ENCODE measurements at places on chromosomes 6 and 20.
A peak's percentile ranks its signal among the peaks of the same experiment; 100 is the strongest.

DNA sequence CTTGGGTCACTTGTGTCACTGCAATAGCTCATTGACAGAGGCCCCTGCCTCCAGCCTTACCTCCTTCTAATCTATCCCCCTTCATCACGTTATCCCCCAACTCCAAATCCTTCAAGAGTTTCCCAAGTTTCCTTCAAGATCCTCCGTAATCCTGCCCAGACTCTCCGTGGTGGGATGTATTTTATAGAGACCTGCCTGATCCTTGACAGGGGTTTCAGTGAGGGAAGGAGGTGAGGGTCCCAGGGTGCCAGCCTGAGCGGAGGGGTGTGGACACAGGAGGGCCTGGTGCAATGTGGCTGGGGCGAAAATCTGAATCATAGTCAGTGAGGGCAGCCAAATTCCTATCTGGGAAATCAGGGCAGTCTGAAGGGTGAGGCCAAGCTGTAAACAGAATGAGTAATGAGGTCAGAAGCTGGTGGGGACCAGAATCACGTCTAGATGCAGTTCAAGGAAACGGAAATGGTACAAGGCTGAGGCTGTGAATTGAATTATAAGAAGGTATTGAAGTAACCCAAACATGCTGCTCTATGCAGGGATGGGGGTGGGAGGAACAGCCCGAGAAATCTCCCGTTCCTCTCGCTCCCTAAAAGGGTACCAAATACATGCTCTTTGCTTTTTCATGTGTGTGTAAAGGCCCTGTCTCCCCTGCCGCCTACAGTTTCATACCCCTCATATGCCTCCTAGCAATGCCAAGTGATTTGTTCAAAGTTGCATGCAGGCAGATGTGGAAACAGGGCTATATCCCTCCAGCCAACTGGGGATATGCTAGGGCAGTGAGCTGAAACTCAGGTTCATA lies 35.4 kb upstream of the PIM1 start:
- no peaks in the 10 kb centered on the region for H3K27me3 ChIP-seq
- H3K27ac ChIP-seq, result no peak overlapping the region
- H3K4me1 ChIP-seq, result peaks cover 6% of the 10 kb centered on the region
- H3K36me3 ChIP-seq, result no peaks in the 10 kb centered on the region

- H3K4me3 ChIP-seq, result peak overlapping the region; percentile 34
- H3K27ac ChIP-seq, result peak overlapping the region; percentile 95
- H3K4me1 ChIP-seq, result peaks cover 49% of the 10 kb centered on the region
Observed at GRCh38 chr6:2865694-2866151, 24.1 kb upstream of the SERPINB1 start.

DNA sequence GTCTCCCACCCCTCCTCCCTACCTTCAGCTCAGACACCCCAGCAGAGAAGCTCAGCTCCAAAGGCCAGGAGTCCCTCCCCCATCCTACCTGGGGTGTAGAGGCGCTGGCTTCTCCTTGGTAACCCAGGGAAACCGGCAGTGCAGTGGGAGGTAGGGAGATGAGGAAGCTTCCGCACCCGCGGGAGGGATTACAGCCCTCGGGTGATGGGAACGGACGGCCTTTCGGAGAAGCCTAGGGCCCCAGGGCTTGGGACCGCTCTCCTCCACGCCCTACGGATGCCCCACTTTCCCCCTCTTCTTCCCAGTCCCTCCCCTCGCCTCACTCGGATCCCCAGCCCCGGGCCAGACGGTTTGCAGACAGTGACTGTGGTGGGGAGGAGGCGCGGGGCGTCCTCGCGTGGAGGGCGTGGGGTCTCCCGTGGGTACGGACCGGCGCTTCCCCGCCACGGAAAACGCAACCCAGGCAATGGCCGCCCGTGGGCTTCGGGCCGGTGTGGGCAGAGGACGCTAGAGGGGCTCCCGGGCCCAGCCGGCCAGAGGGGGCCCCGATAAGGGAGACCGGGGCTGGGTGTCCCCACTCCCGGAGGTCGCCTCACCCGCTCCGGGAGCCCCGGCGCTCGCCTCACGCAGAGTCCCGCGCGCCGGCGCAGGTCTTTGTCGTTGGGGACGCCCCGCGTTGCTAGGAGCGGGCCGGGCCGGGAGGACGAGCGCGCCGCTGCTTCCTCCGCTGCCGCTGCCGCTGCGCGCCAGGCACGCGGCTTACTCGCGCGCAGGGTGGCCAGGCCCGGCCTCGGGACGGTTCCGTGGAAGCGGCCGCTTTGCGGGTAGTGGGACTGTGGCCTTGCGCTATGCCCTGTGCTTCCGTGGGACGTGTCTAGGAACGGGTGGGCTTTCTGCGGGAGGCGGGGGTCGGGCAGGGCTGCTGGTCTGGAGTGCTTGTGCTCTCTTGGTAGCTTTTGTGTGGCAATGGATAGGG lies 15.8 kb downstream of the AARS2 start:
- peaks cover 25% of the 10 kb centered on the region for H3K36me3 ChIP-seq
- H3K4me1 ChIP-seq, result peaks cover 28% of the 10 kb centered on the region
- peak overlapping the region; percentile 77 for H3K4me3 ChIP-seq

GRCh38 chr20:64055893-64056638 lies 6.6 kb upstream of the SOX18 start:
- no peak for DNase-seq
- peaks cover 9% of the 10 kb centered on the region for H3K4me1 ChIP-seq
- peaks cover 34% of the 10 kb centered on the region for H3K27me3 ChIP-seq
- no peak overlapping the region for H3K27ac ChIP-seq

DNA sequence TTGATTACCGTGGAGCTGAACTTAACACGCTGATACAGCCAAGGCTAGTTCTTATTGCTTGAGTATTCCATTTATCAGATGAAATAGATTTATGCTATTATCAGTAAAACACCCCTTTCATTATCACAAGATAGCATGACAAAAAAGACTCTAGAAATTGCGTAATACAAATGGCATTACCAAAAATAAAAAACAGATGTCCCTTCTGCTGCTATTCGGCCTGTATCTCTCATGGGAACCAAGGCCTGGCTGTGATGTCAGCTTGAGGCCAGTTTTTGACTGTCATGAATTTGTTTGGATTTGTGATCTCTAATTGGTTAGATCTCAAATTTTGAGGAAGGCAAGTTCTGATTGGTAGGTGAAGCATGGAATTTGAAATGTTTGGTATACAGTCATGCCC lies 25.2 kb downstream of the MEI4 start:
- H3K27ac ChIP-seq, result no peak overlapping the region
- no peak overlapping the region for H3K4me3 ChIP-seq
- no peaks in the 10 kb centered on the region for H3K36me3 ChIP-seq
- no peaks in the 10 kb centered on the region for H3K4me1 ChIP-seq
- no peaks in the 10 kb centered on the region for H3K27me3 ChIP-seq

GRCh38 chr20:36541227-36541767 lies at the start of gene MYL9:
Gene MYL9, plus strand, starts transcription at chr20:36541519. Its CDS starts 3,366 bp downstream, at chr20:36544885.
- H3K4me3 ChIP-seq, result peak within 1 kb of the TSS; percentile 62
- H3K27ac ChIP-seq, result peak within 1 kb of the TSS; percentile 69
- H3K36me3 ChIP-seq, result no peaks in the 10 kb centered on the region
- DNase-seq, result no peak

GRCh38 chr20:50320901-50321796 lies 130.5 kb downstream of the CEBPB start:
- H3K36me3 ChIP-seq, result no peaks in the 10 kb centered on the region
- peaks cover 2% of the 10 kb centered on the region for H3K4me1 ChIP-seq
- DNase-seq, result no peak

DNA sequence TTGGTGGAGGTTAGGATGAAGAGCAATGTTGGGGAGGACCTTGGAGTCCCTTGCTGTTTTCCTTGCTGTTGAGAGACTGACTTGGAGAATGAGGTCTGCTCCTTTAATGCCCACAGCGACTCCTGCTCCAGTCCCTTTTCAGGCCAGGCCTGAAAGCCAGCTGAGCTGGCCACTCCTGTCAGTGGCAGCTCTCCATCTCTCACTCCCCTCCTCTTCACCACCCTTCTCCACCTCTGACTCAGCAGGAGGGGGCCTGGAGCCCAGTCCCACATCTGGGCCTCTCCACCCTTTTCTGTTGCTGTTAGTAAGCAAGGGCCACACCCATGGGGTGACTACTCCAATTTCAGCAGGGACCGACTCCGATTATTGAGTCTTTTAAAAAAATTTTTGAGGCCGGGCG lies 2.2 kb downstream of the SNX21 start:
- H3K36me3 ChIP-seq, result peaks cover 3% of the 10 kb centered on the region
- no peak overlapping the region for H3K4me3 ChIP-seq
- DNase-seq, result no peak
- H3K27ac ChIP-seq, result no peak overlapping the region

- no peak for DNase-seq
- no peak overlapping the region for H3K27ac ChIP-seq
- no peaks in the 10 kb centered on the region for H3K36me3 ChIP-seq
- H3K27me3 ChIP-seq, result peaks cover 68% of the 10 kb centered on the region
Observed at GRCh38 chr6:39035681-39036080, 12.9 kb upstream of the GLP1R start.

DNA sequence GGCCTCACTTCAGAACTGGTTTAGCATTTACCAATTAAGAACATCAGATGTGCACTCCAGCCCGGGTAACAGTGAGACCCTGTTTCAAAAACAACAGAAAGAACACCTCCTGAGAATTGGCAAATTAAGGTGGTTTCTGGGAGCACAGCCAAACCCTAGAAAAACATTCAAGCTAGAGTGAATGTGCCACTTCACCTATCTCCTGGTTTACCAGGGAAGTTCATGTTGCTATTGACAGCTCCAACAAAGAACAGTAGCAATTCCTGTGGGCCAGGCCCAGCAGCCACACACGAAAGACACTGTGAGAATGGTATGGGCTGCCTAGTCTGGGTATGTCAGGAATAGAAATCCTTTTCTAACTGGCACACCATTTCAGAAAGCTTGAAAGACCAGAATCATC lies 4.9 kb downstream of the POLR1C start:
- no peaks in the 10 kb centered on the region for H3K27me3 ChIP-seq
- peaks cover 10% of the 10 kb centered on the region for H3K4me1 ChIP-seq
- DNase-seq, result no peak
- H3K4me3 ChIP-seq, result no peak overlapping the region

GRCh38 chr6:25025248-25025918 lies 89.6 kb upstream of the RIPOR2 start:
- peaks cover 29% of the 10 kb centered on the region for H3K4me1 ChIP-seq
- H3K27me3 ChIP-seq, result no peaks in the 10 kb centered on the region
- peaks cover 22% of the 10 kb centered on the region for H3K36me3 ChIP-seq
- no peak for DNase-seq
- H3K4me3 ChIP-seq, result no peak overlapping the region

- no peaks in the 10 kb centered on the region for H3K27me3 ChIP-seq
- DNase-seq, result no peak
- no peaks in the 10 kb centered on the region for H3K4me1 ChIP-seq
- no peak overlapping the region for H3K27ac ChIP-seq
- no peaks in the 10 kb centered on the region for H3K36me3 ChIP-seq
- no peak overlapping the region for H3K4me3 ChIP-seq
Observed at GRCh38 chr6:91141346-91141745, 554.5 kb upstream of the MAP3K7 start.

GRCh38 chr6:11497107-11497506 lies 40.4 kb upstream of the TMEM170B start:
- H3K4me1 ChIP-seq, result peaks cover 28% of the 10 kb centered on the region
- H3K27me3 ChIP-seq, result no peaks in the 10 kb centered on the region
- no peak overlapping the region for H3K27ac ChIP-seq
- H3K36me3 ChIP-seq, result no peaks in the 10 kb centered on the region
- DNase-seq, result no peak

DNA sequence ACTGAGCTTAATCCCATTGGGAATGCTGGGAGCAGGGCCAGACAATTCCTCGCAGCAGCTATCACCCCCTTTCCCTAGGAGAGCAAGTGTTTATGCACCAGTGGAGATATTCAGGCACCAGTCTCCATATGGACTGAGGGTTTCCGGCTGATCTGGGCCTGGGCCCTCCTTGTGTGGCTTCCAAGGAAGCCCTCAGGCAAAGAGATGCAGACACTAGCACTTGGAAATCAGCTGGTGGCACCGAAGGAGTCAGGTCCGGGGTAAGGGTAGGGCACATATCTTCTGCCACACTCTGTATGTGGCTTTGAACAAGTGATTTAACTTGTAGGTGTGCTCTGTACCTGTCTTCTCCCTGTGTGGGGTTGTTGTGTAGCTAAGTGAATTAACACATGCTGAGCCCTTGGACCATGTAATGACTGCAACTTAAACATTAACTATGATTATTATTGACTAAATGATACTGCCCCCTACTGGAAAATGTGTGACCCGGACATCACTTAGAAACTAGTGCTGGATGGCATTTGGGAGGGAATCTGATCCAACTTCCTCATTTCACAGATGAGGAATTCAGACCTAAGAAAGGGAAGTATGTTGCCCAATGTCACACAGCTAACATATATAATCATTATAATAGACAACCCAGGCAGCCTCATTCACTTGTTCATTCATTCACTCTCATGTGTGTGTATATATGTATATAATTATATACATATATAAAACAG lies 19.3 kb upstream of the WFDC2 start:
- no peak overlapping the region for H3K27ac ChIP-seq
- H3K27me3 ChIP-seq, result no peaks in the 10 kb centered on the region
- H3K36me3 ChIP-seq, result peaks cover 18% of the 10 kb centered on the region
- DNase-seq, result no peak
- peaks cover 20% of the 10 kb centered on the region for H3K4me1 ChIP-seq
- H3K4me3 ChIP-seq, result no peak overlapping the region

GRCh38 chr6:158255989-158256601 lies 56.2 kb upstream of the TULP4 start:
- peaks cover 54% of the 10 kb centered on the region for H3K4me1 ChIP-seq
- peak overlapping the region; percentile 31 for H3K27ac ChIP-seq
- no peak for DNase-seq
- no peak overlapping the region for H3K4me3 ChIP-seq
- peaks cover 9% of the 10 kb centered on the region for H3K36me3 ChIP-seq
- no peaks in the 10 kb centered on the region for H3K27me3 ChIP-seq

DNA sequence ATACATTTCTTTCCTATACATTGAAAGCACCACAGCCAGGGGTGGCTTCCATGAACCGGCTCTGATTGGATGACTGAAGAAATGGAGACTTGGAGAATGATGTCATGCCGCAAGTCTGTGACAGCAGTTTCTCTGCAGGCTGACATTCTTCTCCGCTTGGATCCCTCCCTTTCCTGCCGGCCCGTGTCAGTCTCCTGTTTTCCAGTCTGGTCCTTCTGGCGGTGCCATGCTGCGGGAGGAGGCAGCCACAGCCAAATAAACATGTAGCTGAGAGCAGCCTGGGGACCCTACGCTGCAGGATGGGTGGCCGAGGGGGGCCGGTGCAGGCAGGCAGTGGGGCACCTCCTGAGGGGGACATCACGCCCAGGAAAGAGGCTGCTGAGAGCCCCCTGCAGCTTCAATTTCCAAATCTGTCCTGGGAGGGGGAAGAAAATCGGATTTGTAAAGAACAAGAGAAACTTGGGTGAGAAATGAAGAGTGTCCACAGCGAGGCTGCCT lies 178.0 kb downstream of the TAF4 start:
- H3K27ac ChIP-seq, result no peak overlapping the region
- no peaks in the 10 kb centered on the region for H3K36me3 ChIP-seq
- no peak overlapping the region for H3K4me3 ChIP-seq
- no peak for DNase-seq
- peaks cover 5% of the 10 kb centered on the region for H3K4me1 ChIP-seq

DNA sequence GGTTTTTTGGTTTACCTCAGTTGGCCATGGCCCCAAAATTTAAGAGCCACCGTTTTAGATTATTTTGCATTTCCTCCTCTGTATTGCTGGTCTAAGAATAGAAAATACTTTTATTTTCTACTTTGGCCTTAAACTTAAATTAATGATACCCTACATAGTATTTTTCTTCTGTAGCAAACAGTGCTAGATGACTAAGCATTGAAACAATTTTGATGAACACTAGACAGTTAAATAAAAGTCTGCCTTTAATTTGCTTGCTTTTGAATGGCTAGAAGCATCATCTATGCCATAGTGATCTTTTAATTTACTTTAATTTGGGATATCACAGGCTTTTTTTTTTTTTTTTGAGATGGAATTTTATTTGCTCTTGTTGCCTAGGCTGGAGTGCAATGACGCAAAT lies 106.4 kb downstream of the CD109 start:
- no peaks in the 10 kb centered on the region for H3K4me1 ChIP-seq
- DNase-seq, result no peak
- H3K27ac ChIP-seq, result no peak overlapping the region
- H3K36me3 ChIP-seq, result no peaks in the 10 kb centered on the region
- H3K27me3 ChIP-seq, result no peaks in the 10 kb centered on the region
- no peak overlapping the region for H3K4me3 ChIP-seq

Data from stimulated activated naive B cell treated with anti-CD40 and anti-IgM and Interleukin-4, amounts not matched to agents 10 μg/mL and 1 μg/mL and 100 μg/mL, for 72 hours (primary cell).